ENCODE measurements at places on chromosomes 3 and 15. TPM values are rescaled to one million over a fixed set of nuclear protein-coding genes. Genes with fewer than 3 reads are reported as not detected.

Gene TOPAZ1
- total RNA-seq: not detected

Gene ITIH1
- not detected for total RNA-seq

Gene ARRDC4
- 11.0 TPM for total RNA-seq

Gene CCDC54
- total RNA-seq: not detected

Gene EFHB
- 0.42 TPM for total RNA-seq

Gene CIP2A
- 19.8 TPM for total RNA-seq

Gene DAZL
- not detected for total RNA-seq

Gene P2RY1
- 0.59 TPM for total RNA-seq

Gene KLHL6
- under 0.01 TPM for total RNA-seq

Gene RHCG
- total RNA-seq: not detected

Gene GRK7
- total RNA-seq: 0.05 TPM

Gene CNTN4
- total RNA-seq: not detected

Gene C3orf85
- total RNA-seq: not detected

Gene CLEC3B
- not detected for total RNA-seq

Measured in smooth muscle cell of the umbilical artery (primary cell).